ENCODE measurements at places on chromosomes 4 and X.

DNA sequence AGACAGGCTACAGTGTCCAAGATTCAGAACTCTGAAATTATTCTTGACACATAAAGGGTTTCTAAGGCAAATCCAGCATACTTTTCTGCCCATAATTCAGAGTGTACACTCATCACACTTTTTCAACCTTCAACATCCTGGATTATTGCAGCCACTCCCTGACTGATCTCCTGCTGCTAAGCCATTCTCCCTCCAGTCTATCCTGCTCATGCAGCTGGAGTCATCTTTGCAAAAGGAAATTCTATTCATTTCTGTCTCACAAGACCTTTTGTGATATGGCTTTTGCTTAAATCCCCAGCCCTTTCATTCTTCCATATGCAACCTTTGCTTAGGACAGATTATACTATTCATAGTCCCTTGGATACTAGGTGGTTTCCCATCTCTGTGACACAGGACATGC lies 236.1 kb upstream of the LDB2 start:
- DNase-seq: no peak

- DNase-seq: no peak
Measured at GRCh38 chr4:79603681-79604080, 195.7 kb upstream of the GK2 start.

- no peak for DNase-seq
Measured at GRCh38 chrX:136205882-136206380, 45.3 kb downstream of the MAP7D3 start.

DNA sequence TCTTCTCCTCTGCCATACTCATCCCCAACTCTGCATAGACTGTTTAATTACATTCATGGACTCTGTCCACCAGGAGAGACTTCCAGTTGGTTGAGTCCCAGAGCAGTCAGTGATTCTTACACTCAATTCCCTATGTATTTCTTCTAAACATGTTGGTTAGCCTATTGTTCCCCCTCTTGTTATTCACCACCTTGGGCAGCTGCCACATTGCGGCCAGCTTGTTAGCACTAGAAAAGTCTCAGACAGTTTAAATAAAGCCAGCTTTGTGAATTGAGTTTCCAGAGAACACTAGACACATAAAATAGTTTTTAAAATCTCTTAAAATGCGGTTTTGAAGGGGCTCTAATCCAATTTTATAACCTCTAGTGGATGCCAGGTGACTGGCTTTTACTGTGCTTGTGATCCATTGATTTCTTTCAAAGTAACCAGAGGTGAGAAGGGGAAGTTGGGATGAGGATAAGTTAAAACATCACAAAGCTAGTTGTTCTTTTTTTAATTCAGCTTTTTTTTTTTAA lies 827.7 kb downstream of the FSTL5 start:
- DNase-seq: peak; percentile 4

- DNase-seq: no peak
Measured at GRCh38 chr4:12458621-12459020, 1025.5 kb downstream of the RAB28 start.

All from fibroblast of skin of abdomen (primary cell).